ENCODE measurements at places on chromosomes 5 and 9.

DNA sequence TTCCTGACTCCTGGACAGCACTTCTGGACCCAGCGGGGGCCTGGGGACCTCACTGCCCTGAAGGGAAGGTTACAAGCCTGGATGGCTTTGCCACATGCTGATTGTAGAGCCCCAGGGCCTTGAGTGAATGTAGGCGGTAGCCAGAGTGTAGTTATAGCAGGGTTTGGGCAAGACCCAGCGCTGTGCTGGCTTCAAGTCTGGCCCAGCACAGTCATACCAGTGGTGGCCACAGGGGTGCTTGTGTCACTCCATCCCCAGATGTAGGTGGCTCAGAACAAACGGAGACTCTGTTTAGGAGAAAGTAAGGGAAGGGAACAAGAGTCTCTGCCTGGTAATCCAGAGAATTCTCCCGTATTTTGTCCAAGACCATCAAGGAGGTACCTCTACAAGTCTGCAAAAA, 84.6 kb downstream of the STARD4 start:
- DNase-seq: no peak

- no peak for DNase-seq
Measured at GRCh38 chr5:35281613-35282012, 51.3 kb upstream of the PRLR start.

GRCh38 chr5:6404129-6404528, 25.8 kb upstream of the MED10 start:
- no peak for DNase-seq

DNA sequence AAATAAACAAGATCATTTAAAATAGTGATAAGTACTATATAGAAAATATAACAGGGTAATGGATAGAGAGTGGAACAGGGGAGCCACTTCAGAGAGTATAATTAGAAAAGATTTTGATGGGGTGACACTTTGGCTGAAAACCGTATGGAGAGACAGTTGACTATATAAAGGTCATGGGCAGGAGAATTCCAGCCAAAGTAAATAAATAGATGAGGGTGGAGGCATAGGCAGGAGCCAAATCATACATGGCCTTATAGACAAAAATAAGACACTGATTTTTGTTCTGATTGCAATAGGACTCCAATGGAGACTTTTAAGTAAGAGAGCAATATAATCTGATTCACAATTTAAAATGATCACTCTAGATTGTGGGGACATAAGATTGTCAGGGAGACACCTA, 37.5 kb upstream of the NUDT12 start:
- DNase-seq: no peak

- no peak for DNase-seq
Measured at GRCh38 chr9:87776481-87777379, 50.8 kb downstream of the CTSL start.

GRCh38 chr5:171157276-171157675, 151.8 kb upstream of the TLX3 start:
- no peak for DNase-seq

GRCh38 chr5:65062469-65063083, 293.8 kb downstream of the CWC27 start:
- no peak for DNase-seq

GRCh38 chr5:77176429-77176828, 34.1 kb upstream of the PDE8B start:
- no peak for DNase-seq

DNA sequence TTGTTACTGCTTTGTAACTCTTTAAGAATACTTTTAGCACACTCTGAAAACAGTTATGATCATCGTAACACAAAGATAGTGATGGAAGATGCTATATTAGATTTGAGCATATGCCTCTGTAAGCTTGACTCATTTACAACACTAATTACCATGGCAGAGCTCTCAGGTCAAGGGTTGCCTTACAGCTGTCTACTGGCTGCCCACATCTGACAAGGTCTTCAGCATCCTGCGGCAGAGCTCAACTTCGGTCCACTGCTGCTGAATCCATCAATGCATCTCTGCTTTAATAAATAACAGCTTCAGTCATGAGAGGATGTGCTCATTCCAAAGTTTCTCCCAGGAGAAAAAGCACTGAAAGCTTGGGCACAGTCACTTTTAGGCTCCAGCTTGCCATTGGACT, 449.4 kb downstream of the RASEF start:
- DNase-seq: no peak

DNA sequence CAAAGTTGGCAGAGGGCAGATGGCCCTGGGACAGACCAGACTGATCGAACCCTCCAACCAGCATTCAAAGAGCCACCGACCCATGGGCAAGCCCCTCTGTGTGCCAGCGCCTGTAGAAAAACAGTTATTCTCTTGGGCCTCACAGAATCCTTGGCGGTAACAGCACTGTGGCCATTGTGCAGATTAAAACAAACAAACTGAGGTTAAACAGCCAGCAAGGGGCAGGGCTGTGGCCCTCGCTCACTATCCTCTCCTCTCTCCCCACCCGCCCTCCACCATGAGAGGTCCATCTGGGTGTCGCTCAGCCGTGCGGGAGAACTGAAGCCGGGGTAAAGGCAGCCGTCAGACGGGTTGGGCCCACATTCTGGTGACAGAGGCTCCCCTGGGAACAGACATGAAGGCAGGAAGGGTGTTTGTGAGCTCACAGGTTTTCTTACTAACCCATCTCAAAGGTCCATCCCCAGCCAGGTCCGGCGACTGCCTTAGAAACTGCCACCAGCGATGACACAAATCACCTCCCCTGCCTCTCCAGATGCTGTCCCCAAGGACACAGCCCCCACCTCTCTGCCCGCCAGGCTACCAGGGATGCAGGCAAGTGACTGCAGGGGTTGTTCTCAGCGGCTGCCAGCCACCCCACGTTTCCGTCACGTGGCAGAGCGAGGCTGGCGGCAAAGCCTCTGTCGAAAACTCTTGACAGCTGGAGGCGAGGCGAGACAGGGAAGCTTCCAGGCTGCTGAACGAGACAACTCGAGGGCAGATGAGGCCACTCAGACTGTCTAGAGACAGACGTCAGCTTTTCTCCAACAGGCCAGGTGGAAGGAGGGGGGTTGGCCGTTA, 75.8 kb upstream of the SARDH start:
- no peak for DNase-seq

DNA sequence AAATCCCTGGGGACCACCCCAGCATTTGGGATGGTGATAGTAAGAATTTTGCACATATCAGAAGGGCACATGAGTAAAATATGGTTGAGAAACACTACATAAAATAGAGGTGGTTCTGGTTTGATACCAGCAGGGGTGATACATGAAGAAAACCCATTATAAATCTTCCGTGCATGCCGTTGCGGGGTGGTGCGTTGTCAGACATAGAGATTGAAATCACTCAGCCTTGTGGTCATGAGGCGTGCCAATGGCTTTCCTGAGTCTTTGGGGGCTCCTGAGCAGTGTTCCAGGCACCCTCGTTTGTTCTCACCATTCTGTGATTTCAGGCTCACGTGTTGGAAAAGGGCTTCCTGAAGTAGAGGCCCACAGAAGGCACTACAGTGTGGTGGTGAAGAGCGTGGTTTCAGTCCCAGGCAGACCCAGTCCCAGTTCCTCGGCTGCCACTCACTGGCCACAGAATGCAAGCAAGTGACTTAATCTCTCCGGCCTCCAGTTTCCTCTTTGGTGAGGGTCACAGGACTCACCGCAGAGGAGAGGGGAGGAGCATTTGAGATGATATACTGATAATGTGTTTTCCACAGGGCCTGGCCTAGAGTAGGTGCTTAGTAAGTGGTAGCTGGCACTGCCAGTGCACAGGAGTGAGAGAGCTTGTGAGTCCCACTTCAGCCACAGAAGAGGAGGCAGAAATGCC, 20.5 kb upstream of the GLRX start:
- DNase-seq: peak; percentile 68

GRCh38 chr5:78500028-78500427, 139.6 kb downstream of the SCAMP1 start:
- no peak for DNase-seq

DNA sequence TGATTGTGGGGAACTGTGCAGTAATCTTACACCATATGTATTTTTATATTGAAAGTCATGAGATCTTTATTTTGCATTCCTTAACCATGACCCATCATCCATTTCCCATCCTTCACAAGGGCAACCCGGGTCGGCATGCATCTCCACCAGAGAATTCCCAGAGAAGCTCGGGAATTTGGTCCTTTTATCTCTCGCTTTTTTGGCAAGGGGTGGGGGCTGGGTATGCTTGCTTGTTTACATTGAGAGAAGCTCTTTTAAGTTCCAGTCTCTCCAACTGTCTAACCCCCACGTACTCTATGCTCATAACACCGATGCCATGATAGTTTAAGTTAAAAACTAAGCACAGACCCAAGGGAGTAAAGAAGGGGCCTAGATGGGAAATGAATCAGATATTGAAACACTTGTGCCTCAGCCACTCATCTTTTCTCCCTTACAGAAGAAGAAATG, 109.9 kb upstream of the NFIB start:
- no peak for DNase-seq

DNA sequence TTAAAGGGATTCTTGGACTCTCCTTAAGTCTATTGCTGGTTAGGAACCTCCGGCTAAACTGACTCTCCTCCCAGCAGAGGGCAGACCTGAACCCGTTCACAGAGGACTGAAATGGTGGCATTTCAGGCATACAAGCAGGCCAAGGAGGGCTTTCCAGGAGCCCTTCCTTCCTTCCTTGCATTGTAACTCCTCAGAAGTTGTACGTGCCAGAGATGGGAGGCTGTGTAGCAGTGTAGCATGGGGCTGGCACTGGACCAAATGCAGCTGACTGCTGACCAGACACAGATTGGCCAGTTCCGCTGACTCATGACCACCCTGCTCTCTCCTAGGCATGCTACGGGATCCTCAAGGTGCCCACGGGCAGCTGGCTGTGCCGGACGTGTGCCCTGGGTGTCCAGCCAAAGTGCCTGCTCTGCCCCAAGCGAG, 36.4 kb downstream of the JADE2 start:
- no peak for DNase-seq

DNA sequence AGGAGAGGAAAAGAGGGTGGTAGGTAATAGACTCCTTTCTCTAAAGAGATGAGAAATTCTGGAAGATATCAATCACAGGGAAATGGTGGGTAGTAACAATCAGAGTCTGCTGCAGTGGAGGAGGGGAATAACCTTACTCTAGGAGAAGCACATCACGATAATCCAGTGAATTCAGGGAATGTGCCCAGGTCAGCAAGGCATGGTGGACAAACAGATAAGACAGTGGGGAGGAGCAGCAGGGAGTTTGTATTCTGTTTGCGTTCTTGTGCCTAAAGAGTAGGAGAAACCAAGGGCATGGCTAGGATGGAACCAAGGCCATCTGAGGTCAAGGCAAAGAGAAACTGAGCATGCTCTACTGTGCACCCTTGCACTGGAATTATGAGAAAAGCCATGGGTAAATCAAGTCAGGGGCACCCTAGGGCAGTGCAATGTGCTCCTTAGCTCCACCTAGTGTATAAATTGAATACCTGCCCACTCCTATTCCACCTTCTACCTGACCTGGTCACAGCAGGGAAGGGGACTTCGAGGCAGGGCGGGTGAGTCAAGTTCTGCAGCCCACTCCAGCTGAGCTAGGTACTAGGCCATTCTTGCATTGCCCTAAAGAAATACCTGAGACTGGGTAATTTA, 31.6 kb downstream of the RETREG1 start:
- no peak for DNase-seq
